ENCODE measurements at places on chromosomes 2 and 18. TPM values are rescaled to one million over a fixed set of nuclear protein-coding genes. Genes with fewer than 3 reads are reported as not detected.

DNA sequence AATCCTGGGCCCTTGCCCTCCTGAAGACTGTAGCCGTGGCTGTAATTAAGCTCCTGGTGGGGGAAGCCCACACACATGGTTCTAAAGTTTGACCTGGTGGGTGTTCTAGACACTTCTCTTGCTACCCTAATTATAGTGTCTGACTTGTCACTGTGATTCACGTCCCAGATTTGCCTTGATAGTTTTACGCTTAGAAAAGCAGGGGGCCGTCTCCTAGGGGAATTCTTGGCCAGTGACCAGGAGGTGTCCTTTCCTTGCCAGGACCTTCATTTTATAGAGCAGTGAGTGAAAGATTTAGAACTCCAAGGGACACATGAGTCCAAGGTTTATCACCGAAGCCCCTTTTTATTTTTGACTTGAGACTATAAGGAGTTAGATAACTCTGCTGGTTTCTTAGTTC lies 9.0 kb downstream of the TMEM214 start:
- no peak overlapping the region for H3K27ac ChIP-seq
- H3K27me3 ChIP-seq, result no peaks in the 10 kb centered on the region
- no peak overlapping the region for H3K4me3 ChIP-seq
- DNase-seq, result no peak

DNA sequence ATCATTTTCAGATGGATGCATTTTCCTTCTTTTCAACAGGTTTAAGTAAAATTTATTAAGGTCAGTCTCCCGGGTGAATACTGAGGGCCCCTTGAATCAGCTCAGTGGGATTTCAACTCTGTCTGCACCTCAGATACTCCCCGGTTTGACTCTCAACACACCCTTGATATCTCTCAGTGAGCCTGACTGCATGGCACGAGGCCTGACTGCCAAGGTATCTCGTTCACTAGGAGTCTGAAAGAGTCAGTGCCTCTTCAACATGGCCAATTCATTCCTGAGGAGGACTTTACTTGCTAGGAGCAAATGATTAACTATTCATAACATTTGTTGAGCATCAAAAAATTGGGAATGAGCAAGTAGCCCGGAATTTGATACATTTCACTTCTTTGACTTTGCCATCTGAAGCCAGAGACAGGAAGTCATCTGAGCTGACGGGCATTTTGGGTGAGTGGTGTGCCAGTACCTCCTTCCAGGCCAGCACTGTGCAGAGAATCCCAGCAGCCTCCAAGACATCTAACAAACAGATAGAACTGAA lies 81.0 kb downstream of the VAPA start:
- no peak overlapping the region for H3K27ac ChIP-seq
- H3K27me3 ChIP-seq, result no peaks in the 10 kb centered on the region
- H3K36me3 ChIP-seq, result no peaks in the 10 kb centered on the region
- no peaks in the 10 kb centered on the region for H3K4me1 ChIP-seq

- H3K4me3 ChIP-seq, result no peak overlapping the region
- DNase-seq, result no peak
- no peaks in the 10 kb centered on the region for H3K27me3 ChIP-seq
- H3K36me3 ChIP-seq, result no peaks in the 10 kb centered on the region
- no peak overlapping the region for H3K27ac ChIP-seq
Observed at GRCh38 chr18:8034674-8035073, 467.6 kb downstream of the PTPRM start.

- no peak for DNase-seq
- peaks cover 9% of the 10 kb centered on the region for H3K4me1 ChIP-seq
- H3K36me3 ChIP-seq, result no peaks in the 10 kb centered on the region
- no peak overlapping the region for H3K27ac ChIP-seq
- H3K4me3 ChIP-seq, result no peak overlapping the region
Observed at GRCh38 chr2:69092857-69093256, 79.9 kb downstream of the ANTXR1 start.

- no peaks in the 10 kb centered on the region for H3K27me3 ChIP-seq
- peaks cover 14% of the 10 kb centered on the region for H3K36me3 ChIP-seq
- H3K4me1 ChIP-seq, result peaks cover 31% of the 10 kb centered on the region
- no peak overlapping the region for H3K4me3 ChIP-seq
- DNase-seq, result no peak
Observed at GRCh38 chr18:49968644-49969309, 155.4 kb upstream of the ACAA2 start.

DNA sequence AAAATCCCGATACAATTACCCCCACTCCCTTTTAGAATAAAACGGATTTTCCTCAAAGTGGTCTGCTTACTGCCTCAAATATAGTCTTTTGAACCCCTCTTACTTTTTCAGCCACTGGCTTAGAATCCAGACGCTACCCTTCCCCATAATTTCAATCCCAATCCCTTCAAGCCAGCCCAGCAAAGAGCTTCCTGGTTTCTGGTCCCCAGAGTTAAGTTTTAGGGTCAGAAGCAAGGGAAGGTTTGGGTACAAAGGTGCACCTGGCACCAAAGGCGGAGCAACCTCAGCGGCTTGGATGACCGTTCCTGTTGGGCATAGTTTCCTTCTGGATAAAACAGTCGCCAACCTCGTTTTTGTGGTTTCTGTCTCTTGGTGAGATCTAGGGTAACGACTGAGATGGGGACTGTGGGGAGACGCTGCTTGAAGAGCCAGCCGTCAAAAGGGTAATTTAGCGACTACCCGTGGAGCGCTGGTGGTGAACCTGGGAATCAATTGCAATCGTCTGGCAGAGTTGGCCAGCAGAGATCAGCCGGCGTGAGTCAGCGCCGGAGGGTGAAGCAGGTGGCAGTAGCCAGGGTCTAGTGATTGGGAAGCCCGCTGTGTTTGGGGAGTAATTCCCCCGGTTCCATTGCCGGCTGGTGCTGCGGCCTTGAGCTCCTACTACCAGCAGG lies 1.6 kb downstream of the FEV start:
- no peak for DNase-seq
- no peaks in the 10 kb centered on the region for H3K36me3 ChIP-seq
- H3K27ac ChIP-seq, result no peak overlapping the region
- H3K27me3 ChIP-seq, result peaks cover 72% of the 10 kb centered on the region
- no peak overlapping the region for H3K4me3 ChIP-seq

GRCh38 chr2:48253301-48253700 lies 276.7 kb upstream of the STON1 start:
- no peaks in the 10 kb centered on the region for H3K36me3 ChIP-seq
- H3K4me1 ChIP-seq, result no peaks in the 10 kb centered on the region
- no peak for DNase-seq
- H3K27ac ChIP-seq, result no peak overlapping the region
- H3K4me3 ChIP-seq, result no peak overlapping the region

- no peak overlapping the region for H3K27ac ChIP-seq
- H3K4me3 ChIP-seq, result no peak overlapping the region
- DNase-seq, result no peak
- H3K36me3 ChIP-seq, result no peaks in the 10 kb centered on the region
- H3K4me1 ChIP-seq, result peaks cover 8% of the 10 kb centered on the region
Observed at GRCh38 chr2:28401948-28402550, 9.4 kb downstream of the FOSL2 start.

- no peak overlapping the region for H3K27ac ChIP-seq
- no peaks in the 10 kb centered on the region for H3K27me3 ChIP-seq
- no peak overlapping the region for H3K4me3 ChIP-seq
- no peaks in the 10 kb centered on the region for H3K4me1 ChIP-seq
Observed at GRCh38 chr2:205848601-205849000, 166.3 kb downstream of the NRP2 start.

DNA sequence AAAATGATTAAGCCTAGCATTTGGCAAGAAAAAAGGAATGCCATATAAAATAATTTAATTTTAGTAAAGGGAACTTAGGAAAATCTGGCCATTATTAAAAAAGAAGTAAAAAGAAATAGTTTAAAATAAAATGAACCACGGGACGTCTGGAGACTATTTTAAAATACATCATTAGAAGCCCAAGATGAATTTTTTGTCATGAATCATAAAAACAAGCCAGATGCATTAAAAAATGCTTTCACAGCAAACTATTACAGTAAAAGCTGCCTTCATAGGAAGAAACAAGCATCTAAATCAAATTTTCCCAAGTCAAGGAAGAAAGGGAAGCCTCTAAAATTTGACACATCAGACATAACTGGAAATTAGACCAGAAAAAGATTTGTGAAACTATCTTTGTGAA lies 33.0 kb downstream of the COL5A2 start:
- no peak for DNase-seq
- no peaks in the 10 kb centered on the region for H3K4me1 ChIP-seq
- no peaks in the 10 kb centered on the region for H3K27me3 ChIP-seq
- H3K4me3 ChIP-seq, result no peak overlapping the region

GRCh38 chr2:3727397-3728045 lies 24.1 kb downstream of the DCDC2C start:
- no peak for DNase-seq
- no peaks in the 10 kb centered on the region for H3K36me3 ChIP-seq
- H3K4me3 ChIP-seq, result no peak overlapping the region
- no peaks in the 10 kb centered on the region for H3K27me3 ChIP-seq
- no peaks in the 10 kb centered on the region for H3K4me1 ChIP-seq

- no peaks in the 10 kb centered on the region for H3K27me3 ChIP-seq
- no peak overlapping the region for H3K4me3 ChIP-seq
- DNase-seq, result peak; percentile 81
- H3K4me1 ChIP-seq, result no peaks in the 10 kb centered on the region
- no peaks in the 10 kb centered on the region for H3K36me3 ChIP-seq
- H3K27ac ChIP-seq, result no peak overlapping the region
Observed at GRCh38 chr2:16196687-16197503, 256.5 kb downstream of the MYCN start.

GRCh38 chr2:198807131-198807530 lies 650.6 kb downstream of the SATB2 start:
- H3K4me3 ChIP-seq, result no peak overlapping the region
- H3K27ac ChIP-seq, result no peak overlapping the region
- no peak for DNase-seq
- H3K27me3 ChIP-seq, result no peaks in the 10 kb centered on the region
- H3K36me3 ChIP-seq, result no peaks in the 10 kb centered on the region

DNA sequence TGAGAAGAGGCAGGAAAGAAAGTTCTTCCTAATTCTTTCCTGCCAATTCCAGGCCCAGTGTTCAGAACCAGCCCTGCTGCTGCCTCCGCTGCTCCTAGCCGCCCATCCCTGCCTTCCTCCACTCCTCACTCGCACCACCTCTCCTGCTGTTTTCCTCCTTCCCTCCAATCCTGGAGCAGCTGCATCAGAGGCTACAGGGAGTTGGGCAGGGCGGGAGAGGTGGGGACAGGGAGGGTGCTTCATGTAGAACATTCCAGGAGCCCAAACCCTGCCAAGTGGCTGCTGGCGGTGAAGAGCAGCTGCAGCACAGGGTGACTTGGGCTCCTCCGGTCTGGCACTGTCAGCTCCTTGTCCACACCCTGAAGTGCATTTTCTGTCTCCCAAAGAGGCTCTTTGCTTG lies 176.3 kb downstream of the TNS1 start:
- no peak for DNase-seq
- no peaks in the 10 kb centered on the region for H3K27me3 ChIP-seq
- H3K36me3 ChIP-seq, result no peaks in the 10 kb centered on the region
- no peak overlapping the region for H3K27ac ChIP-seq

Gene CCDC68
- 72.6 TPM for total RNA-seq

Gene THSD7B
- not detected for total RNA-seq

Gene ALS2
- 33.8 TPM for total RNA-seq

Gene DSG1
- total RNA-seq, result 0.38 TPM

Gene CCDC195
- not detected for total RNA-seq
